H4 (cell line): ENCODE measurements at places on chromosomes 13 and 19. TPM values are rescaled to one million over a fixed set of nuclear protein-coding genes. Genes with fewer than 3 reads are reported as not detected.

ZNF726 gene
- 8.9 and 9.3 TPM in 2 replicates for total RNA-seq

- no peak for DNase-seq
Observed at GRCh38 chr13:102651392-102651791, 43.5 kb downstream of the METTL21C start.

DNA sequence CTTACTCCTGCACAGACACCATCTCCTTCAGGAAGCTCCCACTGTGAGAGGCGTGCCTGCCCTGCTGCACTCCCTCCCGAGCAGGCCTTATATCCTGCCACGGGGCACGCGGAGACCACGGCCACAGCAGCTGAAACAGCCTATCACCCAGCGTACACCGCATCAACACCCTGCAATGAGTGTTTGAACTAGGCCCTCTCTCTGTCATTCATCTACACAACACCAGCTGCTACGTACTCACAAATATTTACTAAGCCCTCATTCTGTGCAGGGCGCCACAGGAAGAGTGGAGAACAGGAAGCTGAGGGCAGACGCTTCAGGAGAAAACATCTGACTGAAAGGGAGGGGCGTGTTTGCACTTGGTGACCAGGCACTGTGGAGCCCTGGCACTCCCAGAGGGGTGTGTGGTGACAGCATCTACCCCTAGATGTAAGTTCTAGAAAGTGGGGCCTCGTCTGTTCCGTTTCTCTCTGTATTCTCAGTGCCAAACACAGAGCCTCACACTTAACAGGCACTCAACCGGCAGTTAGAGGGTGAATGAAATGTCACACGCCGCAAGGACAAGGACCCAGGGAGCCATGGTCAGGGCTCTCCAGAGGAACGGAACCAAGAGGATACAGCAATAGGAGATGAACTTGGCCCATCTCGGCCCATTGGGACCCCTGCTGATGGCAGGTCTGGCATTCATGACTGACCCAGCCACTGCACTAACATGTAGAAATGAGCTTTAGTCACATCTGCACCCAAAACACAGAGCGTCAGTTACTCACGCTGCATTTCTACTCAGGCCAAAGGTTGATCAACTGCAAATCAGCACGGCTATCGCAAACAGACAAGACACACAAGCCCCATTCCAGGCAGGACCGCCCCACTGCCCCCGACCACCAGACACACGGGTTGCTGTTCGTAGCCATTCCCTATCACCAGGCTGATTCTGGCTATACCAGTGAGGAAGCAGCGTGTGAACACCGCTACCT is 15.7 kb downstream of the RANBP3 start:
- DNase-seq = no peak

GRCh38 chr19:29796173-29796573 is 15.6 kb upstream of the CCNE1 start:
- no peak for DNase-seq

DNA sequence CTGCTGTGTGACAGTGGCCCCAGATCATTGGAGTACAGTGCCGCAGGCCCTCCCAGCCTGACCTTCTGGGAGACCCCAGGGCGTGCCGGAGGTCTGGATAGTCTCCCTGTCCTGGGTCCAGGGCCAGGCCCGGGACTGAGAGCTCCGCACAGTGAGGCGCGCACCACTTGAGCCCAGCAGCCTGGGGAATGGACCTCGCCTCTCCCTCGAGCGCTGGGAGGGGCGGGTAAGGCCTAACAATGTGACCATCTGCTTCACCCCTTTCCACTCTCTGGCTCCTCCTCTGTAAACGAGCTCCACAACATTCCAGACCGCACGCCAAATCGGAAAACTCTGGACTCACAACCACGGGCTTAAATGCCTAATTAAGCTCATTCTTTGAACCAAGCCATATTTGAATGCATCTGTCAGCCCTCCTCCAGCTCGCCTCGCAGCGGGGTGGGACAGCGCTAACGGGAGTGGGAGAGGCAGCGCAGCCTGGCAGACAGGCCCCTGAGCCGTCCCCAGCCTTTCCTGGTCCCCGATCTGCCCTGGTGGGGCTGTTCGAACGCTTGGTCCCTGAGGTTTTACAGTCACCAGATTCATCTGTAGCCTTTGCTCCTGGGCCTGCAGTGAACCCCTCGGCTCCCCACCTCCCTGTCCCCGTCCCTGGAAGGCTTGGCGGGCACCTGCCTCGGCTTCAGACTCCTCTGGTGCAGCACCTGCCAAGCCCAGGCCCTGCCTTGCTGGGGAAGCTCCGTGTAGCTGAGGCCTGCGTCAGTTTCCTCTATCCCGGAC is 120.7 kb upstream of the VSTM2B start:
- DNase-seq = no peak

- DNase-seq = no peak
Observed at GRCh38 chr19:46481947-46482346, 10.6 kb upstream of the PNMA8A start.

NLRP7 gene
- total RNA-seq = not detected in 2 replicates
